ENCODE measurements at places on chromosomes 3 and 15. TPM values are rescaled to one million over a fixed set of nuclear protein-coding genes. Genes with fewer than 3 reads are reported as not detected.

- DNase-seq: no peak
- H3K27ac ChIP-seq: no peak overlapping the region
- H3K36me3 ChIP-seq: no peaks in the 10 kb centered on the region
- no peaks in the 10 kb centered on the region for H3K27me3 ChIP-seq
Observed at GRCh38 chr3:76370749-76371520, 585.6 kb upstream of the ZNF717 start.

Gene FOXL2NB
- 0.57 TPM for total RNA-seq

Gene KNL1
- 17.8 TPM for total RNA-seq

GRCh38 chr3:48187301-48187578, 977 bp downstream of the CDC25A start:
- no peak for DNase-seq
- peak overlapping the region; percentile 82 for H3K27ac ChIP-seq
- no peaks in the 10 kb centered on the region for H3K27me3 ChIP-seq
- peak overlapping the region; percentile 67 for H3K4me3 ChIP-seq

- no peak overlapping the region for H3K4me3 ChIP-seq
- peaks cover 32% of the 10 kb centered on the region for H3K4me1 ChIP-seq
- no peak overlapping the region for H3K27ac ChIP-seq
- no peaks in the 10 kb centered on the region for H3K27me3 ChIP-seq
Observed at GRCh38 chr3:46467562-46467961, 2.9 kb upstream of the LTF start.

DNA sequence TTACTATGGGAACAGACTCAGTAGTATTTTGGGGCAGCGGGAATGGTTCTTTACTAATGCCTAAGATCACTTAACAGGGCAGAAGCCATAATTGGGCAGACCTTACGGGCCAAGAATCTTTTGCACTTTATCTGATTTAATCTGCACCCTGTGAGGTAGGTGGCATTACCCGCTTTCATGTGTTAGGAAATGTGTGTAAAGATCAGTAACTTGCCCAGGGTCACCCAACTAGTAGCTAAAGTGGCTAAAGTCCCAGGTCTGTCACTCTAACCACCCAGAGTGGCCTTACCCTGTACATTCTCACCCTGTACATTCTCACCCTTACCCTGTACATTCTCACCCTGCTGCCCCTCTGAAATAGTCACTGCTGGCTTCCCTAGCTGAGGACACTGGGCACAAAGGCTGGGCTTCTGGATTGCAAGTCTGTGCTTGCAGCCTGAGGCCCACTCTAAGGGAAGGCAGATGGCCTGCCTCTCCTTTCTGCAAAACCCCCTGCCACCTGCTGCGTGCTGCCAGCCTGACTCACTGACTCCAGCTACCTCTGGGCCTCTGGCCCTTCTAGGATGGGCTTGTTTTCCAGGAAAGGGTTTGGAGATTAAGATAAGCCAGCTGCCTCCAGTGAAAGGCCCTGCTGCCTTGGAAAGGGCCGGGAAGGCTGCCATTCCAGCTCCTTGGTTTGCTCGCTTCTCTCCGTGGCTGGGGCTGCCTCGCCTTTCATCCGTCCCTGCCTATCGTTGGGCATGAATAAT, 37.5 kb upstream of the MYZAP start:
- peaks cover 39% of the 10 kb centered on the region for H3K4me1 ChIP-seq
- no peaks in the 10 kb centered on the region for H3K36me3 ChIP-seq
- no peak overlapping the region for H3K4me3 ChIP-seq
- no peaks in the 10 kb centered on the region for H3K27me3 ChIP-seq
- DNase-seq: no peak

Gene SAMMSON
- not detected for total RNA-seq

DNA sequence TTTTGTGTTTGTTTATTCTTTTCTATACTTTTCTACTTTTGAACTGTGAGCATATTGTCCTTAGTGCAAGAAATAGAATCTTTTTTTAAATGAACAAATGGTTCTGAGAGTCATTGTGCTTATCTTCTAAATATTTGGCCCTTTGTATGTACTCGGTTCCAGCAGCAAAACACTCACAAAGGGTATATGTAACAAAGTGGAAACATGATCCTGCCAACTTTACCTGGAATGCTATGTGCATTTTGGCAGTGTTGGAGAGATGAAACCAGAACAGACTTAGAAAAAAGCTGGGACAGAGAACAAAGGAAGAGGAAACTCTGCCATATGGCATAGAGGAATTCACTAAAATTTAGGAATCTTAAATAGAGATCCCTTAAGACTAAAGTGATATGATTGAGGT, 150.1 kb downstream of the FGF12 start:
- no peak overlapping the region for H3K27ac ChIP-seq
- no peak overlapping the region for H3K4me3 ChIP-seq
- no peaks in the 10 kb centered on the region for H3K27me3 ChIP-seq
- H3K4me1 ChIP-seq: no peaks in the 10 kb centered on the region

DNA sequence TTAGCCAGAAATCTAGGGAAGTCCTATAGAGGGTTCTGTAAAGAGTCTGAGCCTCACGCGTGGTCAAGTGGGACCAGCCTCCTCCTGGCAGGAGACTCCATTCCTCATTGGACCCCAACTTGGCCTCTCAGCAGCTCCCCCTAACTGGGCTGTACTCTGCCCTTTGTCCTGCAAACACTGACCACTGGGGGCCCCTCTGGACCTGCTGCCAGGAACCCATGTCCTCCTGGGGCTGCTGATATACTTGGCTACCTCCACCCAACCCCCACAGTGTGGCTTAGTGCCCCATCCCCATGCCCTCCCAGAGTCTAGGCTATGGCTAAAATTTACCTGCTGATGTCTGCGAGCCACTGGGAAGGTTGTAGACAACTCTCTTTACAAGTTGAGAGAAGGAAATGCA, 62.7 kb downstream of the UBP1 start:
- no peaks in the 10 kb centered on the region for H3K36me3 ChIP-seq
- no peaks in the 10 kb centered on the region for H3K4me1 ChIP-seq
- no peak overlapping the region for H3K27ac ChIP-seq
- H3K4me3 ChIP-seq: no peak overlapping the region
- H3K27me3 ChIP-seq: no peaks in the 10 kb centered on the region

- no peaks in the 10 kb centered on the region for H3K27me3 ChIP-seq
- no peak overlapping the region for H3K27ac ChIP-seq
- no peak overlapping the region for H3K4me3 ChIP-seq
- no peaks in the 10 kb centered on the region for H3K36me3 ChIP-seq
- no peaks in the 10 kb centered on the region for H3K4me1 ChIP-seq
Observed at GRCh38 chr3:162892921-162893793, 1396.5 kb downstream of the OTOL1 start.

Gene FGD5
- total RNA-seq: 0.80 TPM

DNA sequence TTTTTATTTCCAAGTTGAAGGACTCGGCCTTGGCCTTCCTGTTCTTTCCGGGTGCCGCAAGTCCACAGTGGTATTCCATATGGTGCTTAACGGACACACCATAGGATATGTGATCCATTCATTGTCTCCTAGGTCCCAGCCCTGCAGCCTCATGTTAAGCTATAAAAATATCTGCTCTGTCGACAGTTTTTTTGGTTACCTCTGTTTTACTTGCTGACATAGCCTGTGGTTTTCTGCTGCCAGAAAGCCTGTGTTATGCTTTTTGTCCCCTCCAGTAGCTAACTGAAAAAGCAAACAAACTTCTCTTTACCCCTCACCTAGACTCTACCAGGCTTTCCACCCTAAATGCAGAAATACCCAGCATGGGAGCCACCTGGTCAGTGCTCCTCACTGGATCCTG, 5.3 kb downstream of the INAFM2 start:
- H3K4me3 ChIP-seq: no peak overlapping the region
- H3K27ac ChIP-seq: no peak overlapping the region
- peaks cover 8% of the 10 kb centered on the region for H3K36me3 ChIP-seq
- DNase-seq: no peak

Gene MBD4
- 10.9 TPM for total RNA-seq

GRCh38 chr3:58072052-58072762, 64.0 kb downstream of the FLNB start:
- peaks cover 50% of the 10 kb centered on the region for H3K4me1 ChIP-seq
- H3K36me3 ChIP-seq: no peaks in the 10 kb centered on the region
- H3K4me3 ChIP-seq: no peak overlapping the region

Gene CYP8B1
- total RNA-seq: not detected

DNA sequence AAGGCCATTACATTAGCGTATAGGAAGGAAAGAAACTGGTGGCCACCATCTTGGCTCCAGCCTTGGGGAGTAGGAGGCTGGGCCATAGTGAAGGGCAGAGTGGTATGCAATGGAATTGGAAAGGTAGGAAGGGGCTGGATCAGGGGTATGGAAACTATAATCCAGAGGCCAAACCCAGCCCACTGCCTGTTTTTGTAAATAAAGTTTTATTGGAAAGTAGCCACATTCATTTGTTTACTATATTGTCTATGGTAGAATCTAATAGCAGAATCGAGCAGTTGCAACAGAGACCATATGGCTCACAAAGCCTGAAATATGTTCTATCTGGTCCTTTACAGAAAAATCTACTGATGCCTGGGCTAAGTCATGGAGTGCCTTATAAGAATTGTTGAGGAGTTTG, 14.1 kb upstream of the SH3BP5 start:
- H3K4me3 ChIP-seq: no peak overlapping the region
- no peak overlapping the region for H3K27ac ChIP-seq
- DNase-seq: no peak
- no peaks in the 10 kb centered on the region for H3K36me3 ChIP-seq
- H3K27me3 ChIP-seq: no peaks in the 10 kb centered on the region
- no peaks in the 10 kb centered on the region for H3K4me1 ChIP-seq

GRCh38 chr3:188353426-188353825, 199.5 kb downstream of the LPP start:
- no peak overlapping the region for H3K27ac ChIP-seq
- no peaks in the 10 kb centered on the region for H3K36me3 ChIP-seq
- DNase-seq: no peak
- no peaks in the 10 kb centered on the region for H3K27me3 ChIP-seq
- H3K4me1 ChIP-seq: peaks cover 36% of the 10 kb centered on the region

DNA sequence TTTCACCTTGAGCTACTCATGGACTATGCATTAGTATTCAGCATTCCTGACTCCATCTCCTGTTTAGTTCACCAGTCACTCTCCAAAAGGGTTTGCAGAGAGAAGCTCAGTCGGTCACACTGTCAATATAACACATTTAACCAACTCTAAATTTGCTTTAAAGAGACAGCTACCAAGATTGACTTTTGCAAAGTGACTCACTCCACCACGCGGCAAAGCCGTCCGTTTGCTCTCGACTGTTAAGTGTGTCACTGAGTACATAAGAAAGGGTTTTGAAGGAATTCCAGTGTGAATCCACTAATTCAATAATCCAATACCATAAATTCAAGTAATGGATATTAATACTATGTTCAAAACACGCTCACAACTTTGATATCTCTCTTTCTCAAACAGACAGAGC, 1006.7 kb upstream of the NR2F2 start:
- no peak overlapping the region for H3K27ac ChIP-seq
- no peaks in the 10 kb centered on the region for H3K27me3 ChIP-seq
- no peak for DNase-seq
- peaks cover 14% of the 10 kb centered on the region for H3K4me1 ChIP-seq

GRCh38 chr3:123423031-123423430, 25.9 kb downstream of the ADCY5 start:
- no peak for DNase-seq
- peaks cover 63% of the 10 kb centered on the region for H3K4me1 ChIP-seq
- no peaks in the 10 kb centered on the region for H3K36me3 ChIP-seq
- H3K4me3 ChIP-seq: no peak overlapping the region
- peak overlapping the region; percentile 91 for H3K27ac ChIP-seq
- H3K27me3 ChIP-seq: no peaks in the 10 kb centered on the region

GRCh38 chr3:63050548-63051177, 175.4 kb upstream of the CADPS start:
- H3K4me3 ChIP-seq: no peak overlapping the region
- no peak for DNase-seq
- H3K4me1 ChIP-seq: no peaks in the 10 kb centered on the region
- no peaks in the 10 kb centered on the region for H3K27me3 ChIP-seq
- no peaks in the 10 kb centered on the region for H3K36me3 ChIP-seq

Gene TMCO5A
- not detected for total RNA-seq

DNA sequence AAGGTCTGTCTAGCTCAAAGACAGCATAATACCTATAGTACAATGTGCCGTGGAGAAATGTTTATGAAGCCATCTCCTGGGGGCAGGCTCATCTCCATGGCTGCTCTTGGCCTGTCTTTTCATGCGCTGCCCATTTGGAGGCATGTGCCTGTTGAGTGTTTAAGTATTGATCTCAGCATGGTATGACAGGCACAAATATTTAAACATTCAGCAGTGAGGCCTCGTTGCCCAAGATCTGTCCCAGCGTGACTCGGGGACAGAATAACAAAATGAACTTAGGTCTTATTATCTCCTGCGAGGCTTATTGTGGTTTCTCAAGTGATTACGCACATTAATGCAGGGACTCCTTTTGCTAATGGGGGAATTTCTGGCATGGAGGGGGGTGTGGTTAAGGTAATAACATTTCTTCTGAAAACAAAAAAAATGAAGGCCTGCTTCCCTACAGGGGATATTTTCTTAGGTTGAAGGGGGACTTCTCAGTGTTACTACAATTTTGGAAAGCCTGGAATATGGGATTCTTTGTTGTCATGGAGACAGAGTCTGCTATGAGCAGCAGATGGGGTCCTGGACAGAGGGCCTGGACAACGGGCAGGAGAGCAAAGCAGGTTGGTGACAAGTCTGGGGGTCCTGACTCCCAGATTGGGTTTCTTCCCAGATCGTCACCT, 4.4 kb upstream of the SLC6A1 start:
- no peak overlapping the region for H3K4me3 ChIP-seq
- DNase-seq: no peak
- H3K36me3 ChIP-seq: no peaks in the 10 kb centered on the region
- peaks cover 25% of the 10 kb centered on the region for H3K4me1 ChIP-seq
- no peak overlapping the region for H3K27ac ChIP-seq

GRCh38 chr15:25435474-25436243, 3.2 kb downstream of the UBE3A start:
- no peak for DNase-seq
- no peak overlapping the region for H3K27ac ChIP-seq
- H3K27me3 ChIP-seq: no peaks in the 10 kb centered on the region
- H3K4me3 ChIP-seq: no peak overlapping the region

DNA sequence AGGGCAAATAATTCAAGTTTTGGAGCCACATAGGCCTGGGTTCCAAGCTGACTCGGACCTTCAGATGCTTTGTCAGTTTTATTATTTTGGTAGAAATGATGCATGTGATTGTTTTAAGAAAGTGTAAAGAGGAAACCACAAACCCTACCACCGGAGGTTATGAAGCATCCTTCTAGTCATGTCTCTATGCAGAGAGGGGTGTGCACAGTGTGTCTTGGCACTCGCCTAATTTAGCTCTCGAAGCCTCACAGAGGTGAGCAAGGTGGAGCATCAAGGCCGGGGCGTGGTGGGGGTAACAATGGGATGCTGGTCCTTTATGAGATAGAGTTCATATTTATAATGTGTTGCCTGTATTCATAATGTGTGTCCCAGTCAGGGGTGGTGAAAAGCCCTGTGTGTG, 63.7 kb upstream of the SMAD6 start:
- H3K36me3 ChIP-seq: no peaks in the 10 kb centered on the region
- DNase-seq: no peak
- H3K4me1 ChIP-seq: no peaks in the 10 kb centered on the region
- no peak overlapping the region for H3K27ac ChIP-seq

DNA sequence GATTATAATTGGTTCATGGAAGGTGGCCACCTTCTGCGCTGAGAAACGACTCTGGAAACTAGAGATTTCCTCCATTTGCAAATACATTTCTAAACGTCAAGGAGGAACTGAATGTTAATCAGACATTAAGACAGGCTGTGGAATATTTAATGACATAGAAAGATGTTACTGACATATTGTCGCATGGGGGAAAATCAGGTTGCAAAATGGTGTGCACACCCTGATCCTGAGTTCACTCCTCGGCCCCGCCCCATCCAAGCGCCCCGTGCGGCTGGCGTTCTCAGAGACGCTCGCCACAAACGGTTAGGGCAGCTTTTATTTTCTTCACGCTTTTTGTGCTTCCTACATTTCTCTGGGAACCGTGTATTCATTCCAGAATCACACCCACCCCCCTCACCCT, 10.7 kb downstream of the H1-8 start:
- peak overlapping the region; percentile 22 for H3K27ac ChIP-seq
- H3K4me3 ChIP-seq: no peak overlapping the region
- H3K36me3 ChIP-seq: no peaks in the 10 kb centered on the region
- peaks cover 6% of the 10 kb centered on the region for H3K4me1 ChIP-seq
- DNase-seq: no peak
- H3K27me3 ChIP-seq: no peaks in the 10 kb centered on the region
